Activated T-cell treated with anti-CD3 and anti-CD28 coated beads for 1 hour (primary cell): ENCODE measurements at places on chromosomes 1 and 21.

DNA sequence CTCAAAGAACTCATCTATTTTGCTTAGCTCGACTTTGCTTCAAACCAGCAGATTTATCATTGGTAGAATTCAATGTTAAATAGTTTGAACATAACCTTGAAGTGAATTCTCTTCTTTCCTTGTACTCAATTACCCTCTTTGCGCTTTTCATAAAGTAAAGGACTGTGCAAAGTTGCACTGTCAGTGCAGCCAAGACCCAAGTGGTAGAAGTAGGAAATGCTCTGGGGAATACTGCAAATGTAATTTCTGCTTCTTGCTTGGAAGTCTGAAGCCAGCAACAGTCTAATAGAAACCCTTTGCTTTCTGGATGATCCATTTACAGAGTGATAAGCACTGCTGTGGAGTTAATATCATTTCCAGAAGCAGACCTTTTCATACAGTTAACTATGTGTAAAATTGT lies 936.7 kb upstream of the TMPRSS15 start:
- DNase-seq = no peak

GRCh38 chr1:43549921-43550597 lies 19.4 kb downstream of the PTPRF start:
- no peak for DNase-seq

- no peak for DNase-seq
Observed at GRCh38 chr21:46454142-46454541, 4.5 kb upstream of the DIP2A start.

DNA sequence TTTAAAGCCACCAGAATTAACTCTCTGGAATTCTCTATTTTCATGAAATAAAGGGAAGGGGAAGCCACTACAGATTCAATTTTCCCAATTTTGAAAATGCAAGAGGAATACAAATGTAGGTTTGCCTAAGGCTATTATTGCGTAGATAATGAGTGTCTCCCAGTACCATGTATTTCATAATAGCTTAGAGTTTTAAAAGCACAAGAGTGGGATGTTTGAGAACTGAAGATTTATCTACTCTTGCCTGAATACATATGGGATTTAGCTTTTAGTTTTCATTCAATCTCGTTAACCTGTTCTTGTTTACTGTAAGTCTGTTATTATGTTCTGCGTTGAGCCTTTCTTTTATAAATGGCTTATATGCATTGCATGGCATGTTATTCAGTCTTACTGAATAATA lies 795.1 kb downstream of the BRINP3 start:
- no peak for DNase-seq

GRCh38 chr1:185213091-185213490 lies 56.1 kb downstream of the SWT1 start:
- DNase-seq = no peak

GRCh38 chr1:221725735-221726672 lies 15.9 kb downstream of the DUSP10 start:
- DNase-seq = no peak

DNA sequence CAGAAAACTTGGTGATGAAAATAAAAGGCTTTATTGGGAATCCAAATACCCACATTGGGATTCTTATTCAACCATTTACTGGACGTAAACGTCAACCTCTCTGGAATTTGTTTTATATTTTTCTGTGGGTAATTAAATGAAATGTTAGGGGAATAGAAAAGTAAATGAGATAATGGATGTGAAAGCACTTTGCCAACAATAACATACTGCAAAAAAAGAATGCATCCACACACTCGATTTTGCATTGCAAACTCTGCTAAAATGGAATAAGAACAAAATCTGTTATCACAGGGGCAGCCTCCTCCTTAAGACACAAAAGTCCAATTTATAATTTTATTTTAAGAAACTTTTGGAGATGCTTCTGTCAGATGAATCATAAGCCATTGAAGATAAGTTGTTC lies 88.4 kb downstream of the ERG start:
- no peak for DNase-seq

GRCh38 chr21:35206141-35207125 lies 157.3 kb upstream of the RUNX1 start:
- no peak for DNase-seq

- peak; percentile 41 for DNase-seq
Observed at GRCh38 chr1:156295391-156295947, at the start of gene GLMP. GLMP (minus strand) TSS chr1:156295679; CDS start chr1:156295645, 34 bp downstream.

GRCh38 chr1:227741166-227741870 lies 6.1 kb downstream of the SNAP47 start:
- no peak for DNase-seq

DNA sequence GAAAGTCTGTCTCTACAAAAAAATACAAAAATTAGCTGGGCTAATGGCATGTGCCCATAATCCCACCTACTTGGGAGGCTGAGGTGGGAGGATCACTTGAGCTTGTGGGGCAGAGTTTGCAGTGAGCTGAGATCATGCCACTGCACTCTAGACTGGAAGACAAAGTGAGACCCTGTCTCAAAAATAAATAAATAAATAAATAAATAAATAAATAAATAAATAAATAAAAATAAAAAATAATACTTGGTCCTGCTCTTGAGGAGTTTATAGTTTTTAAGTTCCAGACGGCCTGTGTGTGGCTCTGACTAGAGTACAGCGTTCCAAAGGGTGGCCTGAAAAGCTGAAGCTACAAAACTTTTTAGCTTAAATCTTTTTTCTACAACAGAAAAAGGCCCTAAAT lies 35.1 kb downstream of the PCSK9 start:
- DNase-seq = no peak

GRCh38 chr1:190940951-190941350 lies 463.3 kb upstream of the BRINP3 start:
- no peak for DNase-seq

DNA sequence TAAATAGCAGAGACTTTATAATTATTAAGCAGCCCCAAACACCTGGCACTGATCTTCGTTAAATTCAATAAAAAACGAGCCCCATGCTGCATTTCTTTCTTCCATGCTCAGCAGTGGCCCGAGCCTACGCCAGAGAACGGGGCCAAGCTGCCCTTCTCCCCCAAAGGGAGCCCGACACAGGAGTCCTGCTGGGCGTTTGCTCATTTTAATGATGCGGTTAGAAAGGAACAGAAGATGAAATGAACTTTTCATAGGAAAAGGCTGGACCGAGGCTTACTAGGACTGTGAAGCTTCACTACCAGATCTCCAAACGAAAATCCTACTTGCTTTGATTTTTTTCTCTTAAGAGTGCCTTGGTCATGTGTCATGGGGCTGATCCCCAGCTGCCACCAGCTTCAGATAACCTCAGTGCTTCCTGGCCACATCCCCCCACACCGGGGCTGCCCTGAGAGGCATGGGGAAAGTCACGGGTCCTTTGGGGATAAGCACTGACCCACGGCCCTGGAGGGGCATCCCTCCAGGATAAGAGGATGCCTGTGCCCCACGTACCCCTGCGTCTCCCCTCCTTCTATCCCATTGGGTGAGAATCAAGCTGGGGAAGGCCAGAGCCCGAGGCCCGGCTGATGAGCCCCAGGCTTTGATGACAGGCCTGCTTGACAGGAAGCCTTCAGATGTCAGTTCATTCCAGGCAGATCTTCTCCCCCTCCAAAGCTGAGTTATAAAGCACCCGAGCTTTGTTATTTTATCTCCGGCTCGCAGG lies 34.2 kb downstream of the PGBD5 start:
- no peak for DNase-seq

- no peak for DNase-seq
Observed at GRCh38 chr1:228106800-228107054, 2.4 kb downstream of the MRPL55 start.

- DNase-seq = no peak
Observed at GRCh38 chr21:42364304-42364865, 1.9 kb downstream of the TFF1 start.

DNA sequence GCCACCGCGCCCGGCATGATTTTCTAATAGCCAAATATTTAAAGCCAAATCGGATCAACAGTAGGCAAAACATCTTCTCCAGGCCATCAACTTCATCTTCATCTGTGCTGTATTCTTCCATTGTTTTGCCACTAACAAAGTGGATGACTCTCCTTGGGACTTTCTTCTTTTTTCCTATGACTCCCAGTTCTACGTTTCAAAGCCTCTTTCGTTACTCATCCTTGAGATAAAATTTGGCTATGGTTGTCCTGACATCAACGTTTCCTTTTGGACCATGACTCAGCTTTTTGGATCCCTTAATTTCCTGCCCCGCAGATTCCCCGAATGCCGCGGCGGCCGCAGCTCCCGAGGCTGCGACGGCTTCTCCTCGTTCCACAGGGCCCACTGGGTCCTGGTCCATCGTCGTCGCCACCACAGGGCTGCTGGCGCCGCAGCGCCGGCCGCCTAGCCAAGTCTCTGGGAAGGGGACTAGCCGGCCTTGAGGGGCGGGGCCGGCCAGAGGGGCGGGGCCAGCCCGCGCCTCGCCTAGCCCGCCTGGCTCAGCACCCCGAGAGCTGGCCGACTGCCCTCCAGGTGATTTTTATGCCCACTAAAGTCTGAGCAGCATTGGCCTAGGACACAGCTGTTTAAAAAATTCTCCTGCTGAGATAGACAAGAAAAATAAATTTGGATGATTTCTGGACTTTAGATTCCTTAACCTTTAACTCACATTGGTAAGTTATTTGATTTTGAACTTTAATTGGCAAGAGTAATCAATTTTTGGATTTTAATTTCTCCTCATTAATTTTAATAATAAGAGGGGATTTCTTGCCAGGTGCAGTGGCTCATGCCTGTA lies 93.9 kb downstream of the ADCY10 start:
- DNase-seq = no peak

DNA sequence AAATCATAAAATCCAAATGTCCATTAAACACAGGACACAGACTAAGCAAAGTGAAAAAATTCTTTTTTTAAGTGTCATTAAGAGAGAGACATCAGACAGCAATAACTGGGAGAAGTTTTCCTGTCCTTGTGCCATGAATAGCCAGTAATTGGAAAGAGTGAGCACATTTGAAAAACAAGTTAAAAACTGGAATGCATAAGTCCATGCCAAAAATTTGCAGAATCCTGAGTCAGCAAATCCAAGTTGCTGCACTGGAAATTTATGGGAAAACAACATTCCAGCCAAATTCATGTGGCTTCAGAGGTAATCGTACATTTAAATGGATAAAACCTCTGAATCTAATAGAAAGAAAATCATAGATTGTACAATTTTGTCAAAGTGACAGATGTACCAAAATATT lies 291.4 kb downstream of the LRRC40 start:
- DNase-seq = no peak

- no peak for DNase-seq
Observed at GRCh38 chr1:87167157-87167789, 161.4 kb upstream of the LMO4 start.

- no peak for DNase-seq
Observed at GRCh38 chr1:206672844-206673758, 11.6 kb upstream of the MAPKAPK2 start.

DNA sequence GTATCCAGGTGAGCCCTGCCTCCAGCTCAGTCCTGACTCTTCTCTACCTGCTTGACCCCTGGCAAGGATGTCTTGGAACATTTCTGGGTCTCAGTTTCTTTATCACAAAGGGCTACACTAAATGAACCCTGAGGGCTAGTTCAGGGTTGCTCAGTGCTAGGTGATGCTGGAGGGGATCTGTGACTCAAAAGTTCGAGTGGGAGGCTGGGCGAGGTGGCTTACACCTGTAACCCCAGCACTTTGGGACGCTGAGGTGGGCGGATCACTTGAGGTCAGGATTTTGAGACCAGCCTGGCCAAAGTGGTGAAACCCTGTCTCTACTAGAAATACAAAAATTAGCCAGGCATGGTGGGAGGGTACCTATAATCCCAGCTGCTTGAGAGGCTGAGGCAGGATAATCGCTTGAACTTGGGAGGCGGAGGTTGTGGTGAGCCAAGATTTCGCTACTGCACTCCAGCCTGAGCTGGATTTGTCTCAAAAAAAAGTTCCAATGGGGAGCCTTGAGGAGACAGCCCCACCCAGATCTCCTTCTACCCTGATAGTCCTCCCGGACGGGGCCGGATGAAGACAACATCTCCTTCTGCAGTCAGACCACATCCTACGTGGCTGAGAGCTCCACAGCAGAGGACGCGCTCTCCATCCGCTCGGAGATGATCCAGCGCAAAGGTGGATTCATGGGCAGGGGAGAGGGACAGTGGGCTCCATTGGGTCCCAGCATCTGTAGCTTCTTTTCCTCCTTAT lies 48.9 kb downstream of the YARS1 start:
- DNase-seq = no peak

DNA sequence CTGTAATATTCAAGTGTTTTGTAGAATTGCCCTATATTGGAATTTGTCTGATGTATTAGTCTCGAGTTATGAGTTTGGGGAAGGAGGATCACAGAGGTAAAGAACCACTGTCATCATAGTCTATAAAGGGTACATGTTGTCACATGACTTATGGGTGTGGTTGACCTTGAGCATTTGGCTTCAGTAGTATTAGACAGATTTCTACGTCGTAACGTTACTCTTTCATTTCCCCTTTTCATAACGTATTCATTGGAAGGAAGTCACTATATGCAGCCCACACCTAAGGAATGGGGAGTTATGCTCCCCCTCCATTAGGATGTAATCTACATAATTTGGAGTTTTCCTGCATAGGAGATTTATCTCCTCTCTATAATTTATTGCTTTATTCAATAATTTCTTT lies 110.1 kb upstream of the VAV3 start:
- DNase-seq = no peak

DNA sequence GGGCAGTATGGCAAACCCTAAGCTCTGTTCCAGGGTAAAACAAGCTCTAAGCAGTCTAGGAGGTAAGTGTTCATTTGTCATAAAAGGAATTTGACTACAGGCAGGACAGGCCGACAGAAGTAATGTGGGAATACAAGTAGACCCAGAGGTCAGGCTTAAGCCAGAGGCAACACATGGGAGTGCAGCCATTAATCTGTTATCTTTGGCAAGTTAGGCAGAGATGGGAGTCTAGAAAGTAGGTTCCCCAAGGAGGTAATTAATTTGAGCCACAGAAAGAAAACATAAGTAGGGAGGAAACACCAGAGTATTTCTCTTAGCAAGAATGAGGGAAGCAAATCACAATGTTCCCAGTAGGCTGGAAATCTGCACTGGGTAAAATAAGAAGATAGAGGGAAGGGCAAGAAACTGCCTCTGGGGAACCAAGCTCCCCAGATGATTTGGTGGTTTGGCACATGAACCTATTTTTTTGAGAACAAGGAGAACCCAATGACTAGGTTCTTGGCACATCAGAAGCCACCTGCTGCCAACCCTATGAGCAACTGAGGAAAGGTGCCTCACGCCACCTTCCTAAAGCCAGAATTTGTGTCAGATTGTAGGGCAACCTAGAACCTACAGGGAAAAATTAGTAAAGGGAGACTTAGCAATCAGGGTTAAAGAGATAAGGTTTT lies 636.4 kb upstream of the PLXNA2 start:
- no peak for DNase-seq

DNA sequence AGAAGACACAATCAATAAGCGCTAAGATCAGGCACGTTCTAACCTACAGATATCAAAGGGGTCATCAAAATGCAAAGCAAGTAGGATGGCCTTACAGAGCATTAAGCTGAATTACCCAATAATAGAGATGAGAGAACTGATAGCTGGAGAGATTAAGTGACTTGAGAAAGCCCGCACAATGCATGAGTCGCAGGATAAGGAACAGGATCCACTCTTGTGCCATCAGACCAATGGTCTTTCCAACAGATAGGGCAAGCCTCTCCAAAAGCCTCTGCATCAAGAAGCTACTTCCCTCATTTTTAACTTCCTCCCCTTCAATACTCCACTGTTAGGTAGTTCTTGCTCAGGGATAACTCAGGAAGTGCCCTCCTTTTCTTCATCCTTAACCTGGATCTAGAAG lies 2.6 kb downstream of the CHML start:
- DNase-seq = no peak
